ENCODE measurements at places on chromosomes 16 and 17.
A peak's percentile ranks its signal among the peaks of the same experiment; 100 is the strongest.

DNA sequence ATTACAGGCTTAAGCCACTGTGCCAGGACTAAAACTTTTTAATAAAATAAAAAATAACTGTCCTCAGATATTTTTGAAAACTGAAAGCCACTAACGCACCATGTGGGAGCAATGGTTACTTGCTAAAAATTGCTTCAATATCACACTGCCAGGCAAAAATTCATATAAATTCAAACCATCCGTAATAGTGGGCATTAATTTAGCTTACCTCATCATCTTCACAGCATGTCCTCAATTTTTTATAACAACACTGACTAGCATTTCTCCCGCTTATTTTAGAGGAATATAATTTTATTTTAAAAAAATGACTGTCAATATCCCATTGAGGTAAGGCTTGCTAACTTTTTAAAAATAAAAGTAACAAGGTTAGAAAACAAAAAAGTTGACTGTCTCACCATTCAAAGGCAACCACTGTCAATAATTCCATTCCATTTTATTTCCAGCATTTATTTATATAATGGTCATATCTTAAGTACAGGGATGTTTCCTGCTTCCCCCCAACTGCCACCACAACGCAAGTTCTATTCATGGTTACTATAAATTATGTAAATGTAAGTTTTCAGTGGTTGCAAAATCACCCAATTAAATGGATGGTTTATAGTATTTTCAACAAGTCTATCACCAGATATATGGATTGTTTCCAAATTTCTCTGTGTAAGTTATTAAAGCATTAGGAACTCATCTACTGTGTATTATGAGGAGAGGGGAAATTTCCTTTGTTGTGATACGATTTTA is 25.4 kb downstream of the GSPT1 start:
- DNase-seq, result no peak
- no peak overlapping the region for H3K4me3 ChIP-seq
- H3K27ac ChIP-seq, result no peak overlapping the region
- H3K36me3 ChIP-seq, result peaks cover 13% of the 10 kb centered on the region
- no peaks in the 10 kb centered on the region for H3K4me1 ChIP-seq

DNA sequence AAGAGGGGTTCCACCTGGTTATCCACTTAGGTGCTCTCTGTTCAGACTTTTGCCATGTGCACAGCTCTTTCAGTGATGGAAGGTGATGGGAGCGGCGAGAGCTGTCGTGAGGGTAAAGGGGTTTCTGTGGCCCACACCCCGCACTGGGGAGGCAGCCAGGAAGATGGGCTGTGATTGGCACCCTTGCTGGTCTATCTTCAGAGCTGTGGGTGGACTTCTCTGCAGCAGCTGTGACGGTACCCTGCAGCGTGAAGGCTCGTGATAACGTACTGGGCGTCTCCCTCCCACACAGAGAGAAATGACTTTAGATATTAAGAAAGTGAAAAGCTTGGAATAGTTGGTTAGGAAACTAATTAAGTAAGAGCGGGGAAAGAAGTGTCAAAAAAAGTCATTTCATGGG is 45.8 kb downstream of the MPRIP start:
- DNase-seq, result no peak
- peaks cover 18% of the 10 kb centered on the region for H3K4me1 ChIP-seq
- H3K36me3 ChIP-seq, result peaks cover 6% of the 10 kb centered on the region

DNA sequence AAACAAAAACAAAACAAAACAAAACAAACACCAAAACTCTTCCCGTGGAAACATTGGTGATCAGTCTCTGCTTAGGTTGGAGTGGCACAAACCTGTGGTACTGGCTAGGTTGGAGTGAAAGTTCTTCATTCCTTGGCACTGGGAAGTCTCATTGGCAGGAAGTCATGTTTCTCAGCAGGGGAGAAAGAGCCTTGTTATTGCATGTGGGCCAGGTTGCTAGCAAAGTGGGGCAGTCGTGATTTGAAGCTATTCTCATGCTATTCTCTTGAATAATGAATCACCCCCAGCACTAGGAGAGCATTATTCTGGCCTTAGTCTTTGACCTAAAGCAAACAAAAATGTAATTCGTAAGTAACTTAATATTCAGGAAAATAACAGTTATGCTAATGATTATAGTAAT is 24.3 kb upstream of the B4GALNT2 start:
- no peaks in the 10 kb centered on the region for H3K27me3 ChIP-seq
- no peak for DNase-seq
- no peak overlapping the region for H3K4me3 ChIP-seq
- peaks cover 14% of the 10 kb centered on the region for H3K4me1 ChIP-seq
- H3K27ac ChIP-seq, result no peak overlapping the region

GRCh38 chr17:8479431-8479947 is 43.8 kb downstream of the NDEL1 start:
- H3K27me3 ChIP-seq, result no peaks in the 10 kb centered on the region
- DNase-seq, result no peak
- H3K36me3 ChIP-seq, result peaks cover 100% of the 10 kb centered on the region
- no peaks in the 10 kb centered on the region for H3K4me1 ChIP-seq
- peak overlapping the region; percentile 75 for H3K27ac ChIP-seq

DNA sequence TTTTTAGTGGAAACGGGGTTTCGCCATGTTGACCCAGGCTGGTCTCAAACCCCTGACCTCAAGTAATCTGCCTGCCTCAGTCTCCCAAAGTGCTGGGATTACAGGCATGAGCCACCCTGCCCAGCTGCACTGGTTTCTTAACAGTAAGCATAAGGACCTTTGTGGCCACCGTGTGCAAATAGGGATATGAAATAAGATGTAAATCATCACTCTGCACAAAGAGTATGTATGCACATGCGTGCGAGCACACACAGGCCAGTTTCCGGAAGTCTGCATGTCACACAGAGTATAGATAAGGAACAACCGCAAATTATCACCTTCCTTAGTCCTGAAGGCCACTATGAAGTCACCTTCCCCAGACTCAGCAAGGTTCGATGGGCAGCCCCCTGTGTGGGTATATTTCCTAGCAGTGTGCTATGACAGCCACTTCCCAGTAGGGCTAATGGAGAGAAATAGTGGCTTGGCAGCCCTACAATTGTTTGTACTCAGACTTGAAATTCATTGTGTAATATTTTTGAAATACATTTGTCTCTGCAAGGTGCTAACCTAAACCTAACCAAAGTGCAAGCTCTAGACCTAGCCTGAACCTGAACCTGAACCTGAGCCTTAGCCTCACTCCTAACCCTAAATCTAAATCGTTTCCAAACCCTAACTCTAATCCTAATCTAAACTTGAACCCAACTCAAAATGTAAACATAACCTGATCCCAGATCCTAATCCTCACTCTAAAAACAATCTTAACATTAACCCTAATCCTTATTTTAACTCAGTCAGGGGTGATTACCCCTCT is 48.4 kb upstream of the SKAP1 start:
- H3K36me3 ChIP-seq, result no peaks in the 10 kb centered on the region
- H3K4me1 ChIP-seq, result peaks cover 7% of the 10 kb centered on the region
- H3K27ac ChIP-seq, result no peak overlapping the region
- H3K4me3 ChIP-seq, result no peak overlapping the region

DNA sequence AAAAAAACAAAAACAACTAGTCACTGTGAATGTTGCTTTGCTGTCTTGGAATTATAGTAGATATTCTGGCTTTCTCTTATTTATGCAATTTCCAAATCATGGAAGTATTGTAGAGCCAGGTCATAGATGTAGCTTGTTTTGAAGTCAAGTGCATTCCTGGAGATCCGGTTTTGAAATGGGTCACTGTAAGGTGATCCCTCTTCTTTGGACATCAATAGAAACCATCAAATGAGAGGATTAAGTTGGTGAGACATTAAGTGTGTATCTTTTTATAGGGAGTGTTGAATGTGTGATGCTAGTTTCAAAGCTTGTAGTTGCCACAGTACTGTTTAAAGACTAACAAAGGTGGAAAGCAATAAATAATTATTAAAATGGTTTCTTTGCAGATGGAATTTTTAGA is 4.5 kb downstream of the PRKAR1A start:
- H3K36me3 ChIP-seq, result peaks cover 17% of the 10 kb centered on the region
- no peak overlapping the region for H3K27ac ChIP-seq
- H3K27me3 ChIP-seq, result no peaks in the 10 kb centered on the region
- H3K4me1 ChIP-seq, result no peaks in the 10 kb centered on the region
- H3K4me3 ChIP-seq, result no peak overlapping the region

DNA sequence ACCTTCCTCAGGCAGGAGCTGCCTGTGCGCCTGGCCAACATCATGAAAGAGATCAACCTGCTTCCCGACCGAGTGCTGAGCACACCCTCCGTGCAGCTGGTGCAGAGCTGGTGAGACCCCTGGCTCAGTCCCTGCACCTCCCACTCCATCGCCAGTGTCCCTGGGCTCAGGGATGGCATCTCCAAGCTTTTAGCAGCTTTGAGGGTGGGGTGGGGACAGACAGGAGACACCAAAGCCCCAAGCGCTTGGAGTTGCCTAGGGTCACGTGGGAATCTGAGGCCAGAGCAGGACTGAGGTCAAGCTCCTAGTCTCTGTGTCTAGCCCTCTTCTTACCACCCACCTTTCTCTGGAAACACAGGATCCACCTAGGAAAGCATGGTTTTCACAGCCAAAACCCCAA is 2.3 kb downstream of the PDK2 start:
- no peak overlapping the region for H3K4me3 ChIP-seq
- peaks cover 32% of the 10 kb centered on the region for H3K4me1 ChIP-seq
- no peak overlapping the region for H3K27ac ChIP-seq
- DNase-seq, result no peak
- no peaks in the 10 kb centered on the region for H3K27me3 ChIP-seq

- no peaks in the 10 kb centered on the region for H3K27me3 ChIP-seq
- H3K4me3 ChIP-seq, result peak overlapping the region; percentile 84
- peak overlapping the region; percentile 88 for H3K27ac ChIP-seq
- DNase-seq, result no peak
- peaks cover 4% of the 10 kb centered on the region for H3K36me3 ChIP-seq
Measured at GRCh38 chr16:56451753-56452689, 667 bp downstream of the OGFOD1 start.

- no peak for DNase-seq
- no peaks in the 10 kb centered on the region for H3K27me3 ChIP-seq
- H3K4me3 ChIP-seq, result no peak overlapping the region
- no peak overlapping the region for H3K27ac ChIP-seq
- H3K36me3 ChIP-seq, result no peaks in the 10 kb centered on the region
- H3K4me1 ChIP-seq, result peaks cover 12% of the 10 kb centered on the region
Measured at GRCh38 chr17:15039366-15039765, 225.8 kb downstream of the PMP22 start.

DNA sequence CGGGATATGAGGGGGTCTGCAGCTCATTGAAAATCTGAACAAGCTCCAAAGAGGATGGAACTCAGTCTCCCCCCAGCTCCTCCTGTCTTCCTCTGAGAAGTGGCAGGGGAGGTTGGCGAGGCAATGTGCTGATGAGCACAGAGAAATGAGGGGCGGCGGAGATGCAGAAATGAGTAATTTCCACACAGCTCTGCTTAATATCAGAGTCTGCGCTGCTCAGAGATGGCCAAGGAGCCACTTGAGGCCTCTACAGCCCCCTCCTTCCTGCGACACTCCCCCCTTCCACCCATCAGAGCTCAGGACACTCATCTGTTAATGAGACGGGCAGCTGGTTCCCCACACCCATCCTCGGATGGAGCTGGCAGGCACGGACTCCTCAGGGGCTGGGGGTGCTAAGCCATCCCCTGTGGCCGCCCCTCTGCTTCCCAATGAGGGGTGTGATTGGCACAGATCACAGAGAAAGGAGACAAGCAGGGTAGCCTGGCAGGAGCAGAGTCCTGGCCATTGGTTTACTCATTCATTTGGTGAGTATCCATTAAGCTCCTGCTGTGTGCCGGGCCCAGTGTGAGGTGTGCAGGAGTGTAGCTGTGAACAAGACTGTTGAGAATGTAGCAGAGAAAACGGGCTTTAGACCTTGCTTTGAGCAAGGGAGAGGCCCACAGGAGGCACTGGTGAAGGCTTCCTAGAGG is 12.7 kb upstream of the CRHR1 start:
- H3K4me1 ChIP-seq, result no peaks in the 10 kb centered on the region
- no peak overlapping the region for H3K4me3 ChIP-seq
- no peak overlapping the region for H3K27ac ChIP-seq
- H3K36me3 ChIP-seq, result no peaks in the 10 kb centered on the region
- H3K27me3 ChIP-seq, result no peaks in the 10 kb centered on the region

- DNase-seq, result no peak
- H3K27me3 ChIP-seq, result peaks cover 68% of the 10 kb centered on the region
- H3K27ac ChIP-seq, result no peak overlapping the region
- peak overlapping the region; percentile 21 for H3K4me3 ChIP-seq
Measured at GRCh38 chr17:39599004-39599664, 8.6 kb downstream of the NEUROD2 start.

DNA sequence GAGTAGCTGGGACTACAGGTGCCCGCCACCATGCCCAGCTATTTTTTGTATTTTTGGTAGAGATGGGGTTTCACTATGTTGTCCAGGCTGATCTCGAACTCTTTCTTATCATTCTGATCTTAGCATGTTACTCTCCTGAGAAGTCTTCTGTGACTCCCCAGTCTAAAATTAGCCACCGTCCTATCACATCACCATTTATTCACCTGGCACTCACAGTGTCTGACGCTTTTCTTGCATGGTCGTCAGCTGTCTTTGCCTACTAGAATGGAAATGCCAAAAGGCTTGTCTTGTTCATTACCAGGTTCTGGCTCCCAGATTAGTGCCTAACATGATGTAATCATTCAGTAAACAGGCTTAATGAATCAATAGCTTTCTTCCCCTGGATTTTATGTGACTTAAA is 23.8 kb downstream of the TOM1L1 start:
- DNase-seq, result no peak
- H3K27me3 ChIP-seq, result no peaks in the 10 kb centered on the region
- peaks cover 77% of the 10 kb centered on the region for H3K36me3 ChIP-seq
- no peaks in the 10 kb centered on the region for H3K4me1 ChIP-seq

GRCh38 chr16:65306722-65307121 is 184.9 kb upstream of the CDH11 start:
- no peaks in the 10 kb centered on the region for H3K27me3 ChIP-seq
- DNase-seq, result no peak
- no peaks in the 10 kb centered on the region for H3K4me1 ChIP-seq
- H3K36me3 ChIP-seq, result no peaks in the 10 kb centered on the region
- H3K4me3 ChIP-seq, result no peak overlapping the region

DNA sequence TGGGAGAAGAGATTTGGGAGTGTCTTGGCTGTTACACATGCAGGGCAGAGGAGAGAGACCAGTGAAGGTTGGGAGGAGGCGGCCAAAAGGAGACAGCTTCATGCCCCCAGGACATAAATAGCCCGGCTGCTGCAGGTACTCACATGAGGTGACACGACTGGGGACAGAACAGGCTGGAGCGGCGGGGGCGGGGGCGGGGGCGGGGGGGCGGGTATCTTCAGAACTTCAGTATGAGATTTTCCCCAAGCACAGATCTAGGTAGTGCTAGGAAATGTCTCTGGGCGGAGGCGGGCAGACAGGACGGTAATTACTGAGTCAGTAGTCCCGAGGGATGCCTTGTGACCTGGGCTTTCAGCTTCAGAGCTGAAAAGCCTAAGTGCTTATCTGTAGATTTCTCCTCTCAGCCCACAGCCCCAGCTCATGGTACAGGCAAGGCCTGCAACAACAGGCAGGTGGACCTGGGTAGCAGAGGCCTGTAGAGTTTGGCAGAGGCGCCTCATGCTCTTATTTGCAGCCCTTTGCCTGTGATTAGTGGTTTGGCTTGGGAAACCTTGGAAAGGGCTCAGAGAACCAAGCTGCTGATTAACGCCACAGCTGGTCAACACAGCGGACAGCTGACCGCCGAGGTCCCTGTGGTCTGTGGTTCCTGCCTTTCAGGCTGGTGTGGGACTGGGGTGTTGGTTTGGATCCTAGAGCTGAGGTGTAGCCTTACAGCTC is 24.5 kb downstream of the UNK start:
- peaks cover 51% of the 10 kb centered on the region for H3K4me1 ChIP-seq
- H3K4me3 ChIP-seq, result no peak overlapping the region
- H3K27me3 ChIP-seq, result no peaks in the 10 kb centered on the region
- H3K27ac ChIP-seq, result peak overlapping the region; percentile 90
- H3K36me3 ChIP-seq, result peaks cover 46% of the 10 kb centered on the region
- DNase-seq, result no peak

- H3K27ac ChIP-seq, result no peak overlapping the region
- H3K27me3 ChIP-seq, result no peaks in the 10 kb centered on the region
- peaks cover 11% of the 10 kb centered on the region for H3K36me3 ChIP-seq
- H3K4me1 ChIP-seq, result no peaks in the 10 kb centered on the region
- H3K4me3 ChIP-seq, result no peak overlapping the region
Measured at GRCh38 chr16:11692171-11692570, 23.9 kb downstream of the SNN start.

All from esophagus squamous epithelium (tissue), 5 donors.